GM23338 (cell line): ENCODE measurements at places on chromosomes 5 and 9. TPM values are rescaled to one million over a fixed set of nuclear protein-coding genes. Genes with fewer than 3 reads are reported as not detected.

BHMT2 gene
- 1.1 and 1.9 TPM in 2 replicates for polyA plus RNA-seq

EMB gene
- 24.6 and 27.5 TPM in 2 replicates for polyA plus RNA-seq

MGAT4B gene
- 32.3 and 37.7 TPM in 2 replicates for polyA plus RNA-seq

ANKDD1B gene
- 0.28 and 0.40 TPM in 2 replicates for polyA plus RNA-seq

PCDHA6 gene
- 2.0 and 2.1 TPM in 2 replicates for polyA plus RNA-seq

YTHDC2 gene
- polyA plus RNA-seq: 15.7 and 19.9 TPM in 2 replicates

MCTP1 gene
- polyA plus RNA-seq: 3.0 and 3.7 TPM in 2 replicates

GAS1 gene
- polyA plus RNA-seq: 1.4 and 1.8 TPM in 2 replicates

PCDHB10 gene
- polyA plus RNA-seq: 1.6 and 1.7 TPM in 2 replicates

HACD4 gene
- 1.3 and 1.7 TPM in 2 replicates for polyA plus RNA-seq

SGCD gene
- polyA plus RNA-seq: 0.05 and 0.07 TPM in 2 replicates

CNTFR gene
- polyA plus RNA-seq: 0.59 and 0.73 TPM in 2 replicates

CDC23 gene
- polyA plus RNA-seq: 20.2 and 28.0 TPM in 2 replicates

HNRNPH1 gene
- 330 and 410 TPM in 2 replicates for polyA plus RNA-seq

SETX gene
- polyA plus RNA-seq: 14.8 and 17.5 TPM in 2 replicates

ZNF189 gene
- 4.7 and 5.8 TPM in 2 replicates for polyA plus RNA-seq

PCDHB7 gene
- 0.33 and 0.48 TPM in 2 replicates for polyA plus RNA-seq

GABRA1 gene
- 0.42 and 0.52 TPM in 2 replicates for polyA plus RNA-seq

OCLN gene
- polyA plus RNA-seq: 10.9 and 14.3 TPM in 2 replicates

DMRT1 gene
- 0.23 TPM in 1 of 2 replicates, not detected in the other for polyA plus RNA-seq

PCDHB5 gene
- 18.7 and 20.0 TPM in 2 replicates for polyA plus RNA-seq

HTR1A gene
- polyA plus RNA-seq: 0.92 and 1.1 TPM in 2 replicates

SYNPO gene
- polyA plus RNA-seq: 0.16 and 0.38 TPM in 2 replicates

TERT gene
- polyA plus RNA-seq: 9.1 and 9.8 TPM in 2 replicates

B4GALT1 gene
- polyA plus RNA-seq: 6.3 and 7.0 TPM in 2 replicates

OR1J2 gene
- not detected in 2 replicates for polyA plus RNA-seq

MARCHF11 gene
- 0.49 and 1.5 TPM in 2 replicates for polyA plus RNA-seq

C5orf52 gene
- not detected in 2 replicates for polyA plus RNA-seq

NUTM2F gene
- polyA plus RNA-seq: 0.19 TPM in 1 of 2 replicates, not detected in the other

PCDHB2 gene
- polyA plus RNA-seq: 7.1 and 9.3 TPM in 2 replicates

LRRC19 gene
- polyA plus RNA-seq: 0.59 and 0.71 TPM in 2 replicates

FOXB2 gene
- not detected in 2 replicates for polyA plus RNA-seq

SPATA6L gene
- 1.9 and 2.2 TPM in 2 replicates for polyA plus RNA-seq

FBP1 gene
- polyA plus RNA-seq: 1.7 and 3.0 TPM in 2 replicates

NIPAL4 gene
- polyA plus RNA-seq: 0.10 TPM in 1 of 2 replicates, not detected in the other

SPRY4 gene
- 70.6 and 70.9 TPM in 2 replicates for polyA plus RNA-seq

CCNB1 gene
- 400 and 411 TPM in 2 replicates for polyA plus RNA-seq

PCDHGA2 gene
- polyA plus RNA-seq: 0.17 and 0.45 TPM in 2 replicates

GDA gene
- 3.2 and 4.0 TPM in 2 replicates for polyA plus RNA-seq

TMEM174 gene
- not detected in 2 replicates for polyA plus RNA-seq

UGT3A2 gene
- polyA plus RNA-seq: 17.2 and 19.5 TPM in 2 replicates

N4BP3 gene
- 9.8 and 10.9 TPM in 2 replicates for polyA plus RNA-seq

TTC16 gene
- polyA plus RNA-seq: not detected in 2 replicates
